Cardiac muscle cell (in vitro differentiated cells and primary cell): ENCODE measurements at places on chromosomes 2 and 18.

DNA sequence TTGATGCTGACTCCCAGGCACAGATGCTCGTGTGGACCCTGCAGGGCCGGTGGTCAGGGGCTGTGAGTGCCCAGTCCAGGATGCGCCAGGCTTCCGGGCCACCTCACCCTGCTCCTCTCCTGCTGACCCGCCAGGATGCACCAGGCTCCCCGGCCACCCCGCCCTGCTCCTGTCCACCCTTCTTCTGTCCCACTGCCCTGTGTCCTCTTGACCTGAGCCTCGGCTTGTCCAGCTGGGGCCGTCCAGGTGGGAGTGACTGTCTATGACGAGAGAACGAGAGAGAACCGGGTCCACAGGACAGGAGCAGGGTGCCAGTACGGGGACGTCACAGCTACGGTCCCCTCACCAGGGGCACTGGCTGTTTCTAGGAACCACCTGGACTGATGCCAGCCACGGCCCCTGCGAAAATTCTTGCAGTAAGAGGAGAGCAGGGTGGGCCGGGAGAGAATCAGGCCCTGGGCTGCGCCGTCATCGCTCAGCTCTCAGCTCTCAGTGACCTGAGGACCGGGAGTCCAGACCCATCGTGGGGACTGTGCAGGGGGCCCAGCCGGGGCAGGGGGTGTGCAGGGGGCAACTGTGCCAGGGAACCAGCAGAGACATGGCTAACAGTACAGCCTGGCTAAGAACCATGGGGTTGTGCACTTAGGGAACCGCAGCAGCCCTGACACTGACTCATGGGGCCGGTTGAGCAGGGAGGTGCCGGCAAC is 12.9 kb upstream of the NFATC1 start:
- DNase-seq: no peak

DNA sequence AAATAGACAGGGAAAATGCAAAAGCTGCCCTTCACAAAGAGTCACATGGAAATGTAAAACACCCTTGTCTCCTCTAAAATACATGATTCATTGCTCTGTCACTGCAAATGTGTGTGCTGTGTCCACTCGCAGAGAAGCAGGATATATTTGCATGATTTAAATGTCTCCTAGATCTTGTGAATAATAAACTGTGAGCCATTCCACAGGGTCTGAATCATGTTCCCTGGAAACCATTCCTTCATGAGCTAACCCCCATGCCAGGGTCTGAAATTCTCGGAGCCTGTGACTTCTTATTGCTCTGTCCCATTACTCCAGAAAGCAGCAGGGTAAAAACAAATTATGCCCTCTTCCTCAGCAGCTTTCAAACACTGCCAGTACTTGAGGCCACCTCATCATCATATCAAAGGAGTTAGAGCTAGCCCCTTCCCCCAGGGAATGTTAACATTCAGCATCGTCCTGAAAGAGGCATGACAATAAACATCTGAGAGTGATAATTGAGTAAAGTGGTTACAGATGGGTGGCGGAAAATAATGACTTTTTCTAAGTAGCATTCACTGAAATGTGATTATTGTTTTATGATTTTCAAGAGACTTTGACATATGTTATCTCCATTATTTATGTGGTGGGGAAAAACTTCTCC is 11.7 kb upstream of the CNGA3 start:
- DNase-seq: peak; percentile 68

GRCh38 chr2:88165332-88166003 is 4.7 kb upstream of the THNSL2 start:
- DNase-seq: no peak

DNA sequence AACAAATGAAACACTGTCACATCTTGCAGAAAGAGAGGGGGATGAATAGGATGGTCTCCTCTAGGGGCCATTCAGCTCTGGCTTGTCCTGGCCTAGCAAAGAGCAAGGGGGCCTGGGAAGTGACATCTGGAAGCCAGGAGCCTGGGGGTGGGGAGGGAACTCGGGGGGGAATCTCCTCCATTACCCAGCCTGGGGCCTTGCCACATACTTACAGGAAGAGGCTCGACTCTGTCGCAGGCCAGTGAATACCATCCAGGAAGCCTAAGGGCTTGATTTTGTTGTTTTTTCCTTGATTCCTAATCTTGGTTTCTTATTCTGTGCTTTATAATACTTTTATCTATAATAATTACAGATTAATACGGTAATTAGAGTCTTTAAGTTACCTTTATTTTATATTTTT is 797.5 kb upstream of the ID2 start:
- no peak for DNase-seq

GRCh38 chr2:203072371-203072770 is 57.7 kb downstream of the NBEAL1 start:
- DNase-seq: no peak

- DNase-seq: no peak
These were observed 146.8 kb upstream of the KCNJ3 start for GRCh38 chr2:154551649-154552048.

DNA sequence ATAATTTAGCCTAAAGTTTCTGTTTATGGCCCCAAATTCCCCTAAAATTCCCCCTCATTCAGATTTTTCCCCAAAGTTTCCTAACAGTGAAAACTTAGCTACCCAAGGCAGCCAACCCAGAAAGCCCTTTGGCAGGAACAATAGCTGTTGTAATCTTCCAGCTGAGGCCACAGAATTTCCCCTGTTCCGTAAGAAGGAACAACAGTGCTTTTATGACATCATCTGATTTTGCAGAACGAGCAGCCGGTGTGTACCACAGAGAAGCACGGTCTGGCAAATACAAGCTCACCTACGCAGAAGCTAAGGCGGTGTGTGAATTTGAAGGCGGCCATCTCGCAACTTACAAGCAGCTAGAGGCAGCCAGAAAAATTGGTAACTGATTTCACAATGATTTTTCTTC is 6.3 kb downstream of the TNFAIP6 start:
- no peak for DNase-seq

- DNase-seq: no peak
These were observed 5.0 kb downstream of the BOK start for GRCh38 chr2:241563571-241563980.
